ENCODE measurements at places on chromosomes 11 and 22. TPM values are rescaled to one million over a fixed set of nuclear protein-coding genes. Genes with fewer than 3 reads are reported as not detected.

- peaks cover 10% of the 10 kb centered on the region for H3K36me3 ChIP-seq
- no peaks in the 10 kb centered on the region for H3K4me1 ChIP-seq
- no peak overlapping the region for H3K27ac ChIP-seq
- no peak overlapping the region for H3K4me3 ChIP-seq
- no peak for DNase-seq
These were observed 143.8 kb upstream of the DDI1 start for GRCh38 chr11:103892603-103893002.

- H3K27me3 ChIP-seq = peaks cover 30% of the 10 kb centered on the region
- no peaks in the 10 kb centered on the region for H3K36me3 ChIP-seq
- H3K4me1 ChIP-seq = peaks cover 19% of the 10 kb centered on the region
- H3K27ac ChIP-seq = no peak overlapping the region
- H3K4me3 ChIP-seq = no peak overlapping the region
These were observed 2.7 kb upstream of the PDE2A start for GRCh38 chr11:72676861-72677341.

The NNMT gene
- total RNA-seq = not detected

DNA sequence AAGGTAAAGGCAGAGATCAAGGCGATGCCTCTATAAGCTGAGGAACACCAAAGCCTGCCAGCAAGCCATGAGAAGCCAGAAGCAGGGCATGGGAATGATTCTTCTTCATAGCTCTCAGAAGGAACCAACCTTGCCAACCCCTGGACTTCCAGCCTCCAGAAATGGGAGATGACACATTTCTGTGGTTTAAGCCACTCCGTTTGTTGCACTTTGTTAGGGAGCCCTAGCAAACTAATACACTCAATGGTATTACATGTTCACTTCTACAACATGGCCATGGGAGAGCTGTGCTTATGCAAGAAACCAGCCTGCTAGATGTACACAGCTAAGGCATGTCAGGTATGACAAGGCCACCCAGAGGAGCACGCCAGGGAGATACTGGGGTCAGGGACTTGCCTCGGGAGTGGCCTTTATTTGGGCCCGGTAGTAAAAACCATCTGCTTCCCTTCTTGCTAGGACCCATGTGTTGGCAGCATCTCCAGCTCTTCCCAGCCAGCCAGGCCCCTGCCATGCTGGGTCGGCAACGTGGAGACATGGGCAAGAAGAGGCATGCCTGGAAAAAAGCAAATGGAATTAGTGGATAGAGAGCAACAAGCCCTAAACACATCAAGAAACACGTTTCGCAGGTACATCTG lies 3.6 kb downstream of the C11orf16 start:
- H3K4me1 ChIP-seq = no peaks in the 10 kb centered on the region
- DNase-seq = no peak
- H3K27me3 ChIP-seq = no peaks in the 10 kb centered on the region
- no peak overlapping the region for H3K4me3 ChIP-seq

DNA sequence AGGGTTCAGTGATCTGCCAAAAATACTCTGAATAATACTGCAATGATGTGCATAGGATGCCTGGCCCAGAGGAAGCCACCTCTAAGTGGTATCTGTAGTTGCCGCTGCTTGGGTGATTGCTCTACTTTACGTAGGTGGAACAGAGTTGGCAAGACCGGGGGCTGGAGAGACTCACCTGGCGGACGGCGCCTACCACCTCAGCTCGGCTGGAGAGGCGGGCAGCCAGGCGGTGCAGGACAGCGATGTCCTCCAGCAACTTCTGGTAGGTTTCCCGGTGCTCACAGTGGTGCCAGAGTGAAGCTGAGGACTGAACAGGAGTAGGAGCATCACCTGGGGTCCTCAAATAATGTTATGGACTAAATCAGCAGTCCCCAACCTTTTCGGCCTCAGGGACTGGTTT lies 34.5 kb upstream of the LYVE1 start:
- no peak overlapping the region for H3K27ac ChIP-seq
- DNase-seq = no peak
- H3K27me3 ChIP-seq = peaks cover 3% of the 10 kb centered on the region
- no peak overlapping the region for H3K4me3 ChIP-seq
- peaks cover 7% of the 10 kb centered on the region for H3K4me1 ChIP-seq

DNA sequence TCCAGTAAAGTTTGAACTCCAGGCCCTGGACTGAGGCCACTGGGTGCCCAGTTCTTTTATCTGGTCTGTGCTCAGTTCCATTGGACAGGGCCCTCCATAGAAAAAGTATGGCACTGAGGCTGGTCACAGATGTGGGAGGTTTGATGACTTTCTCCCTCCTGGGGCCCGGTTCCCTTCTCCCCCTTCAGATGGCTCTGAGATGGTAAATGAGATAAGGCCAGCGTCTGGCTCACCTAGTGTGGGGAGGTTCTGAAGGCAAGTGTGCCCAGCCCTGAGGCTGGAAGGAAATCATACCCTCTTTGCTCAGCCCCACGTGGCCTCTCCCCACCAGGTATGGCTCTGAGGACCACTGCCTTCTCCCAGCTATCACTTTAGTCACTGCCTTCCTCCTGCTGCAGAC lies 1.5 kb upstream of the CLDN5 start:
- H3K27me3 ChIP-seq = peaks cover 16% of the 10 kb centered on the region
- no peaks in the 10 kb centered on the region for H3K36me3 ChIP-seq
- H3K27ac ChIP-seq = no peak overlapping the region
- H3K4me1 ChIP-seq = no peaks in the 10 kb centered on the region

Data from natural killer cell treated with Interleukin-12 subunit alpha and Interleukin-12 subunit beta and Interleukin-15 and Interleukin-18, amount 100 ng/mL, for 72 hours (primary cell).